ENCODE measurements at places on chromosomes 7 and 10. TPM values are rescaled to one million over a fixed set of nuclear protein-coding genes. Genes with fewer than 3 reads are reported as not detected.

The GDF10 gene
- not detected for total RNA-seq

The XRCC2 gene
- total RNA-seq, result 0.12 TPM

The ABHD11 gene
- total RNA-seq, result 5.2 TPM

The CUX1 gene
- 22.6 TPM for total RNA-seq

The ZSCAN25 gene
- total RNA-seq, result 22.6 TPM

The CALML3 gene
- total RNA-seq, result 0.12 TPM

The CLRN3 gene
- not detected for total RNA-seq

The DUS4L gene
- total RNA-seq, result 7.7 TPM

The OR2A12 gene
- not detected for total RNA-seq

The CDC123 gene
- total RNA-seq, result 64.6 TPM

The PPP1R17 gene
- not detected for total RNA-seq

The PPP1R9A gene
- total RNA-seq, result 1.6 TPM

The FAM237B gene
- total RNA-seq, result not detected

The CYP2C9 gene
- total RNA-seq, result not detected

The BLNK gene
- total RNA-seq, result not detected

The SPDYE17 gene
- not detected for total RNA-seq

The DMBT1 gene
- 0.12 TPM for total RNA-seq

The MUC3A gene
- total RNA-seq, result not detected

The OTUD1 gene
- total RNA-seq, result 8.0 TPM

The ANKRD30A gene
- not detected for total RNA-seq

The MRPS33 gene
- total RNA-seq, result 13.0 TPM

The TMEM176B gene
- total RNA-seq, result 0.97 TPM
